GM13976 (cell line): ENCODE measurements at places on chromosomes 2 and 18.

- DNase-seq = no peak
Measured at GRCh38 chr18:72738136-72738535, 129.7 kb downstream of the NETO1 start.

GRCh38 chr2:160394153-160394552 is 99.5 kb downstream of the RBMS1 start:
- peak; percentile 46 for DNase-seq

DNA sequence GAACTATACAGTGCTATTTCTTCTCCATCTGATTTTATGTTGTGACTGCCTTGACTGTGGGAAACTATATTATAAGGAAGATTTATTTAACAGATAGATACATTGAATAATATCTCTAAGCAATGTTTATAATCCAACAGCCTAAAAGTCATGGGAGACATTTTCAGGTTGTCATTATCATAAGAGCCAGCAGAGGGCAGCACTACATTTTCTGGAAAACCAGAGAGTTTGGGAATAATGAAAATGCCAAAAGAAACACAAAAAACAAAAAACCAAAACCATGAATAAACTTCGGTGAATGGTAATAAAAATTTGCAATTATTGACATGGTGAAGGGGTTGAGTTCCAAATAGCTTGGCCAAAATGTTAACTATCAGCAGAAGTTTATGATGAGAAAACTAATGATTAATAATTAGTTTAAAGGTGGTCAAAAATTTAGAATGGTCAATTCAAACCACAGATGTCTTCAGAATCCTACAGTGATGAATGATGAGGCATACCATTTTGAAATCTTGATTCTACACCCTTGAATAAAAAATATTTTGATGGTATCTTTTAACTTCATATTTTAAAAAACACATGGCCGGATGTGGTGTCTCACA is 4.7 kb downstream of the EEF1B2 start:
- no peak for DNase-seq

DNA sequence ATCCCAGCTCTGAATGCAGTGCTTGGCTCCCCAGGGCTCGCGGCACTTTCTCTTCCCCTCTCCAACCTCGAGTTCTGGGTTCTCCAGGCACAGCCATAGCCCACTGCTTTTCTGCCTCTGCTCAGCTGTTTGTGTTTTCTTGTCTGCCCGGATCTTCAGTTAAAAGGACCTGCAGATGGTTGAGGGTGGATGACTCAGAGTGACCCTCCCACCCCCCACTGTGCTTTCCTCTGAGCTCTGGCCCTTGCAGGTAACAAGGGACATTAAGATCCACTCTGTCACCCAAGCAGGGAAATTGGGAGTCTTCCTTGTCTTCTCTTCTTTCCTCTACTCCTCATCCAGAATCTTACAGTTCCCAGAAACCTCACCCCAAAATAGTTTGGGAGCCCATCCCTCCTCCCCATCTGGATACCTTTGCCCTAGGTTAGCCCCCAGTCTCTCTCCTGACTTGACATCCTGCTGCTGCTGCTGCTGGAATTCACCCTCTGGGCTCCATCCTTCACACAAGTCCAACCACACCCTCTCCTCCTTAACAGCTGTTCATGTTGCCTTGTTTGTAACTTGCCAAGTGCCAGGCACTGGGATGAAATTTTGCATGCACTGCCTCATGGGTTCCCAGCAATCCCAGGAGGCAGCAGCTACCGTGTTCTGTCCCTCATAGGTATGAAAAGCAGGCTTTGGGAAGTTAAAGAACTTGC is 157.9 kb upstream of the TTC39C start:
- DNase-seq = no peak

DNA sequence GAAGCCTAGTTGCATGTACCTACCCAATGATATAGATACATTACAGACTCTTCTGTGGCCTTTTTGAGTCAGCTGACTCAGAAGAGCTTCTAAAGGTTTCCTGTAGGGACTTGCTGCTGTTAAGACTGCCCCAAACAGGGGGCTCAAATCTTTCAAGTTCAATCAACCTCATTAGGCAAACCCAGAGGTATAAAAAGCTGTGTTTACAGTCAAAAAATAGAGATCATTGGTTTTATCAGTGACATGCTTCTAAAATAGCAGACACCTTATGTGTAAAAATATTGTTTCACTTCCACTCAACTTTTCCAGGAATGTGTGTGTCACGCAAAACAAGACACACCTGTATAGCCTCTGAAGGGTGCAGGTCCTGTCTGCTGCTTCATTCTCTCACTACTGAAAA is 624.3 kb upstream of the FANCL start:
- no peak for DNase-seq

DNA sequence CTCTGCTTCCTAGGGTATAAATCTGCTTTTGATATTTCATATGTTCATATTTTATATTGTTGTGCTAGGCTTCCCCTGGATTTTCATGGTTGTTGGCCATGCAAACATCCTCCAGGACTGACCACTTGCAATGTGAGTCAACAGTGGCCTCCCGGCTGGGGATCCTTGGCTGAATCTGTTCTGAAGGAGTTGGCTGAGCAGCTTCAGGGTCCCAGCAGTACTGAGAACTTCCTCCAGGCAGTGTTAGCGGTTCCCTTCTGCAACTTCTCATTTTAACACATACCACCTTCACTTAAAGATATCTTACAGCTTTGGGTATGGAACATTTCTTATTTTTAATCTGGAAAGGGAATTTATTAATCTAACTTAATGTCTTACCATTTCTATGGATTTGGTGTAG is 122.1 kb downstream of the DTNB start:
- DNase-seq = no peak

DNA sequence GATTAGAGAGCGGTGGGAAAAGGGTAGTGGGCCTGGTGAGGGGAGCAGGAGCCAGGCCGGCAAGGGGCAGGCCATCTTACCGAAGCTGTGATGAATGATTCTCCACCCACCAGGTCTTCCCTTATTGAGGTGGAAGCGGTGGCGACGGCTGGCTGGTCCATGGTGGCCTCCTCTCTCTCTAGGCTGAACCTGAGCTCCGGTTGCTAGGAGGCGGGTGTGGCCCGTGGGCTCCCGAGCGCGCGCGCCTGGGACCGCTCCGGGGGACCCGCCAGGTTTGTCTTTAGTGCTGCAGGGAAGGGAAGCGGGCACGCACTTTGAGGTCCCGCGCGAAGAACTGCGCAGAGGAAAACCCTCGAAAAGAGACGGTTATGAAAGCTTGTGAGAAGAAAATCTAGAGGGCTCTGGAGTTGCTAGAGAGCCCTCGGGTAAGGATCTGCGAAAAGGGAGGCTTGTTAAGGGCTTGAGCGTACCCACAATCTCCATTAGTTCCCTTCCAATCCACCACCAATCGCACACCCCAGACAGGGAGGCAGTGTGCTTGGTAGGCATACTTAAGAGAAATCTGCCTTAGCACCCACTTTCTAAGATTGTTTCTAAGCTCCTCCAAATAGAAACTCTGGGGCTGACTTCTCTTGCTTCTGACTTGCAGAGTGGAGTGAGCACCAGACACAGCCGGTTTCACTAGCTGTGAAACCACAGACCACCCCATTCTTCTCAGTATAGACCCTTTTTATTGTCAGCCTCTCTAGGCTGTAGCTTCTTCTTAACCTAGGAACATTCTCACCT is at the start of gene STPG4:
Gene STPG4, minus strand, starts transcription at position 218 of the 786 bp plus-strand sequence. Its CDS starts 57 bp downstream, at position 161.
- DNase-seq = peak; percentile 33
